OCI-M1 (cell line): ENCODE measurements at places on chromosomes 16 and 17.

DNA sequence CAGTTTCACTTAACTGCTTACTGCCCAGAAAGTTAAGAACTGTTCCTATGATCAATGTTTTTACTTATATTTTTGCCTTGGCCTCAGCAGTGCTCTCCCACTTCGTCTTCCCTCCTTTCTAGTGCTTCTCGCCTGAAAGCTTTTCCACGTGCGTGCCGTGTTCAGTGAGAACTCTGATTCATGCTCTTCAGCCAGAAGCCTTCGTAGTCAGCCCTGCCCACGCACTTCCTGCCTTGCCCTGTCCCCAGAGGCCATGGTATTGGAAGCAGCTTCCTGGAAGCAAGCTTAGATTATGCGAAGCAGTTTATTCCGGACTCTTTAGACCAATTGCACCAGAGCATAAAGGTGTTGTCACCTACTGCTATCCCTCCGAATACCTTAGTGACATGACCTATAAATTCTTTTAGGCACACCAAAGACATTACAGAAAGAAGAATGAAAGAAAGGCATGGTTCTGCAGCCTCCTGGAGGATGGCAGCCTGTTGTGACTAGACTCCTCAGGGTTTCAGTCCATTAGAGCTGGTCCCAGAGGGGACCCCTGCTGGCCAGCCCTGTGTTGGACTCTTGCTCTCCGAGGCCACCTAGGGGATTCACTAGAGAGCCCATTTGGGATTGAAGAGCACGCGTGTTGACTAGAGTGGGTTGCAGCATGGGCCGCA, 105.2 kb downstream of the RPTOR start:
- DNase-seq, result peak; percentile 53

GRCh38 chr17:27756467-27757371, 43.6 kb downstream of the NOS2 start:
- peak; percentile 85 for DNase-seq

DNA sequence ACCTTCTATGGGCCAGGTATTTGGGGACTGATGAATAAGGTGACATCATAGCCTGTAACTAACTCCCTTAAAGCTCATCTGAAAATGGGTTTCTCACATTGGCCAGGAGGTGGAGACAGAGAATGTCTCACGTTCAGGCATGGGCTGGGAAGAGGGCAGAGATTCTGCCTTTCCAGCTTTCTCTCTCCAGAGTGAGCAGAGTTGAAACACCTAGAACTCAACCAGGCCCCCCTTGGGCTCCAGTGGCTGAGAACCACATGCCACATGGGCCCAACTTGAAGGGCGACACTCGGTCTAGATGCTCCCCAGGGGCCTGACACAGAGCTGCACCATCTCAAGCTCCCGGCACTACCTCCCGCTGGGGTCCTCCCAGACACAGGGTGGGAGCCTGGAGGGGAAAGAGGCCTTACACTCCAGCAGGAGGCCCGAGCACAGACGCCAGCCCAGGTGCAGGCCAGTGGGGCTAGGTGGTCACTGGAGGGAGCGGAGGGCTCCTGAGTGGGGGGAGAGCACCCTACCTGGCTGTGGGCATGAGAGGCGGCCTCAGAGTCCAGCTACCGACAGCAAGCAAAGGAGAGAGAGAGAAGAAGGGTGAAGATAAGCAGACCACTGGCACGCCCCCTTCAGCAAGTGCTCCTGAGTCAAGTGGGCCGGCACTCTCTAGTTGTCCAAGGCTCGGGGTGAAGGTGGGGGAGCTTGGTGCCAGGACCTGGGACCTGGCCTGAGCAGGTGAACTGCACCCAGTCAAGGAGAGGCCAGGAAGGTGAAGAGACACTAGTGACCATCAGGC, 55.9 kb downstream of the MYO18A start:
- DNase-seq, result peak; percentile 88

- DNase-seq, result peak; percentile 68
Observed at GRCh38 chr16:85275533-85276249, 163.4 kb upstream of the CIBAR2 start.

DNA sequence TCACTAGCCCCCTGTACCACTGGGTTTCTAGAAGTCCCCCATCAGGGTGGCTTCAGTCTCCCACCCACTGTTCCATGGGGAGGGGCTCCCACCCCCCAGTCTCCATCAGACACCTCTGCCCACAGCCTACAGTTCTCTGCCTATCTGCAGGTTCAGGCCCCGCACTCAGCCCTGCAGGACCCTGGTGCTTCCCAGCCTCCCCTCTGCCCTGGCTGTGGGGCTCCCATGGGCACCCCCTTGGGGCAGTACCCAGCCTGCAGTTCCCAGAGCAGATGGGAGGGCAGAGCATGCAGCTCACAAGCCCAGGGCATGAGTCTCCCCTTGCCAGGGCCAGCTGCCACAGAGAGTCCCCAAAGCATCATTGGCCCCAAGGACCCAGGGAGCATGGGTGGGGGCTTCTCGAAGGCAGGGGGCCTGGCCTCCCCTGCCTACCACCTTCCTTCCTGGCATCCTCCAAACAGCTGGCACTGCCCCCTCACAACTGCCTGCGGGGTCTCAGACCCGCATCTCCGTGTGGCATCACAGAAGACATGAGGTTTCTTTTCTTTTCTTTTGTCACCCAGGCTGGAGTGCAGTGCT, 2.8 kb upstream of the MRPL28 start:
- no peak for DNase-seq

DNA sequence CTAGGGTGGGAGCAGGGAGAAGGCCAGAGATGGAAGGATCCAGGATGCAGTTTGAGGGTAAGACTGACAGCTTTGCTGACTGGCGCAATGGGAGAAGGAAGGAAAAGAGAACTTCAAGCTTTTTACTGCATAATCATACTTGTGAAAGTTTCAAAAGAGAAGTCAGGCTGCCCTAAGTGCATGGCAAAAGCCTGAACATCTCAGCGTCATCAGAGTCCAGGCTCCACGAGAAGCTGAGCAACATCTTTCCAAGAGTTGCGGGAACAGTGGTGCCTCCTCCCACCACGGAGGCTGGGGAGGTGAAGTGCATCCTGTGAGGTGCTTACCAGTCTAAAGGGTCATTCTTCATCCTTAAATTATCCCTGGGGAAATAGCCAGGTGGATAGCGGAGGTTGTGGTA, 26.9 kb upstream of the SLC38A8 start:
- no peak for DNase-seq

GRCh38 chr17:29572691-29573557, 4.4 kb downstream of the TP53I13 start:
- no peak for DNase-seq

- DNase-seq, result no peak
Observed at GRCh38 chr17:42522263-42522790, 13.7 kb upstream of the NAGLU start.

DNA sequence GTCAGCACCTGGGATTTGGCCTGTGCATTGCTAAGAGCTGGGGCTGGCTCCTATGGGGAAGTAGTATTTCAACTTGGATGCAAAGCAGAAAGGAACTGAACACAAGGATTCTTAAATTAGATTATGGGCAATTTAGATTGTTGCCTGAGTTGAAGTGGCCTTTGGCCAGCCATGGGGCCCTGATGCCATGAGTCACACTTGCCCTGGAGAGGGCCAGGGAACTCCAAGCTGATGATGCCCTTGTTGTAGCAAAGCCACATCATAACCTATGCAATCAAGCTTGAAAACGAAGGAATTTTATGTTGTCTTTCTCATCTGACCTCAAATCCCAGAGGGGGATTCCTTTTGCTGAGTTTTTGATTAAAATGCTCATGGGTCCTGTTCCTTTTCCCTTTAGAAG, 3.9 kb upstream of the SPATA32 start:
- no peak for DNase-seq

- no peak for DNase-seq
Observed at GRCh38 chr16:10466861-10467260, 81.0 kb downstream of the ATF7IP2 start.

- DNase-seq, result no peak
Observed at GRCh38 chr17:67388986-67389385, 11.9 kb downstream of the PITPNC1 start.

DNA sequence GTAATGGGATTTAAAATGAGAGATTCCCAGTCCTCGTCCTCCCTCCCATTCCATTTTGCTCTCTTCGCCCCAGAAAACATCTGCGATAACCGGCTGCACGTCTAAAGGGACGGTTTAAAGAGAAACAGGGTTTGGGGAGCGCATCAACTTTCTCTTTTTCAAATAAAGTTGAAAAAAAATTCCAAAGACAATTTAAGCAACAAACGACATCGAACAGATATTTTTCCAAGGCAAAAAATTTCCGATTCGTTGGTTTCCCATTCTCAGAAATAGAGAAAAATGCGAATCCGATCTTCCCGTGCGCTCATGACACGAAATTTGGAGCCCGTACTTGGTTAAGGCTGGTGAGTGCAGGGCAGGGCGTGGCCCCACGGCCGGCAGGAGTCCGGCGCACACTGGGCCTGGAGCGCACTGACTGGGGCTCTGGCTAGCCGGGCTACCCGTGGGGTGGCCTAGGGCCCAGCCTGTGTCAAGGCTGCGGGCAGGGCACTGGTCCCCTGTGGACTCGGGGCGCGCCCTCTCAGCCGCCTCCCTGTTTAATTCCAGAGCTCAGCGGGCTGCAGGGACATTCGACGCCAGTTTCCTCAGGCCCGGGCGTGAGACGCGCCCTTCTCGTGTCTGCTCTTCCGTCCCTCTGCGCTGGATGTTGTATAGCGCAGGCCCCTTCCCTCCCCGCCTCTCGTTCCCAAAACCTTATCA, 17.9 kb upstream of the ZFHX3 start:
- DNase-seq, result no peak

DNA sequence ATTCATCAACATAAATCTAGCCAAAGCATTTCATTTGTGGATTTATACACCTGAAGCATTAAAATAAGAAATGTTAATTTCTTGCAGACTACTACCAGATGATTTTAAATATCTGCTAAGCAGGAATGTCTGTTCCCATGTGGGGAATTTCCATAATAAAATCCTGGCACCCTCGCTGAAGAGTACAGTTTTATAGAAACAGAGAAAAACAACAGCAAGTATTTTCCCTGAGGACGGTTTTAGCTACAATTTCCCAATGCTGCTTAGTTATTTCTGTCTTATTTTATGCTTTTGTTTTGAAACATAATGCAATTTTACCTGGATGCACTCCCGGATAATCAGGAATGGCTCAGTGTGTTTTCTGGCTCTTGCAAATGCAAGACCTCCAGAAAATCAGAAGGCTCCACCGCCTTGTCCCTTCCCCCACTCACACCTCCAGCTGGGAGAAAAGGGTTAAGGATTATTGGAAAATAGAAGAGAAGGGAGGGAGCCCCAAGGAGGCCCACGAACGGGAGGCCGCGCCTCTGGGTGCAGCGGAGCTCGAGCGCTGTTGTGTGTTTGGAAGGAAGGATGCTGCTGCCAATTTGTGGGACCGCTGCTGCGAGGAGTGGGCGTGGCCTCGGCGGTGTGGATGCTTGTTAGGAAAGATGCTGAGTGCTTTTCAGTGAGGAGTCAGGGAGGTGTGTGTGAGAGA, at the start of gene CNTNAP4:
CNTNAP4 (plus strand) TSS at position 657 of the 694 bp plus-strand sequence. CDS start 262 bp downstream, outside the sequence.
- no peak for DNase-seq

- peak; percentile 30 for DNase-seq
Observed at GRCh38 chr16:87874639-87875427, 5.5 kb upstream of the SLC7A5 start.

GRCh38 chr17:50258647-50259476, 15.4 kb upstream of the TMEM92 start:
- no peak for DNase-seq

DNA sequence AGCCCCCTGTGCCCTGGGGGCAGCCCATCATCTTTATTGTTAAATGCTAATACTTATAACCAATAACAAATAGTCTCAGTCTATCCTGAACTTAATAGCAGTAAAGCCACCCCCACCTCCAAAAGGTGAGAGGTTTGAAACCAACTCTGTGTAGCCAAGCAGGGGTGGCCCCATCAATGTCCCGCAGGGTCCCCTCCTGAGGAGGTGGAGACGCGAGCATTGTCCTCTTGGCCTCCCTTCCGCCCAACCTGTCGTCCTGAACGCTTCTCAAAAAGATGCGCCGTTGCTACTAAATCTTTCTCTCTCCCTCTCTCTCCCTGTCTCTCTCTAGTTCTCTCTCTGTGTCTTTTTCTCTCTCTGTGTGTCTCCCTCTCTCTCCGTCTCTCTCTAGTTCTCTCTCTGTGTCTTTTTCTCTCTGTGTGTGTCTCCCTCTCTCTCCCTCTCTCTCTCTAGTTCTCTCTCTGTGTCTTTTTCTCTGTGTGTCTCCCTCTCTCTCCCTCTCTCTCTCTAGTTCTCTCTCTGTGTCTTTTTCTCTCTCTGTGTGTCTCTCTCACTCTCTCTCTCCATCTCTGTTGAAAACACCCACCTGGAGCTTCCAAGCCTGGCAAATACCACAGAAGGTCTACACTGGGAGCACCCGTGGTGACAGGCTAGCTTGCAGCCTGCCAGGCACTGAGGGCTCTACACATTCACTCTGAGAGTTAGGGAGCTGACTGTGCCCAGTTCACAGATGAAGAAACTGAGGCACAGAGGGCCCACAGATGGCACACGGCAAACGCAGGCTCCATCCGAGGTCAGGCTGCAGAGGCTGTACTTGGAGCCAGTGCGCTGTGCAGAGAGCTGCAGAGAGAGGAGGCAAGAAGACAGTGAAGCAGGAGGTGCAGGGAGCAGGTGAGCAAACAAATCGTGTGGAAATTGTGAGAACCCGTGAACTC, 185.9 kb downstream of the C16orf95 start:
- DNase-seq, result no peak

DNA sequence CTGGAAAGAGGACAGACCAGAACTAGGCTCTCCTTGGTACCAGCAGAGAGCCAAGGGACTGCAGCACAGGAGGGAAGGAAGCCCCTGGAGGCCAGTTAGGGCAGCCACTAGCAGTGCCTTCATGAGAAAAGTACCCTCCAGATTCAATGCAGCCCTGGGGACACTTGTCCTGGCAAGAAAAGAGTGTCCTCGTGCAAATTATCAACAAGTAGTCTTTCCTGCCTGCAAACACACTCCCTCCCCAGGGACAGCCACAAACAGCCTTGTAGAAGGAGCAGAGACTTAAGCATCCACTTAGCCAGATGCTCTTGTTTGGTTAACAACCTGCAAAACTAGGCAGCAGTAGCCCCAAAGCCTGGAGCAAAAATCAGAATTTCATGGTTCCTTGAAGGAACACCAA, 24.3 kb downstream of the CENPV start:
- DNase-seq, result no peak

DNA sequence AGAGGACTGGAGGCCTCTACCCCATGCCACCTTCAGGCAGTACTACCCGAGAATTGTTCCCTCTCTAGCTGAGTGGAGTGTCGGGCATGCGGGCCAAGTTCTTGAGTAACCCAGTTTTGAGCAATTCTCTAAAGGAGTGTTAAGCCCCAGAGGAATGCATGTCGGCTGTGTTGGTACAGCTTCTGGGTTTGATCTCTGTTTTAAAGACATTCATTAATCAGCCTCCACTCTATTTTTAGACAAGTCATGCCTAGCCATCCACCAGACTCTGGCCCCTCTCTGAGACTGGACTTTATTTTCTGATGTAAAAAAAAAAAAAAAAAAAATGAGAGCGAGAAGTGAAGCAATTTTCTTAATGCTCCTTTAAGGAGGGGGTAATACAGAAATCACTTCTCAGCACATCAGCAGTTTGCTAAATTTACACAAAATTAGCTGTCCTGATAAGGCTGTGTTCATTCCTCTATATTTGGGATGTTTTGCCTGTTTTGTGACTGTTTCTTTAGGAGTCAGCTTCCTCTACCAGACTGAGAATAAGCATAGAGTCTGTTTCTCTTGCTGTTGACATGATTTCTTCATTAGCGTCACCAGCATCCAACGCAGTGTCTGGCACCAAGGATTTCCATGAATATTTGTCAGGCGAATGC, 88.7 kb downstream of the AXIN2 start:
- no peak for DNase-seq

GRCh38 chr17:72588961-72589360, 468.1 kb downstream of the SOX9 start:
- no peak for DNase-seq

- DNase-seq, result no peak
Observed at GRCh38 chr17:50635982-50636803, 1.5 kb downstream of the ABCC3 start.
